ENCODE measurements at places on chromosomes 3 and 15.
A peak's percentile ranks its signal among the peaks of the same experiment; 100 is the strongest.

DNA sequence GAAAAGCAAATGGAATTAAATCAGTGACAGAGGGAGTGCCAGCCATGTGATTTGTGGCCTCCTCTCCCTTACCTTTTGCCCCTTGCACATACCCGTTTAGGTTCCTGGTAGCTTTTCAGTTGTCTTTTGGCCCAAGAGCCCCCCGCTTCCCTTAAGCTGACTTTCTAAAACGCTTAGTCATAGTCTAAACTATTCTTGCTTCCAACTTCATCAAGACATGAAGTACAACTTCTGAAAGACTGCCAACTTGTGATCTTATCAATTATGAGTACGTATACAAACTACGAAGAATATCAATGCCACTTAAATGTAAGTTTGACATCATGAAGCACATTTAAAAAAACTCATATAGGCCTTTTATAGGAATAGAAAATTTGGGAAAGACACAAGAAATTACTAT is 61.9 kb downstream of the EIF3J start:
- DNase-seq = no peak

DNA sequence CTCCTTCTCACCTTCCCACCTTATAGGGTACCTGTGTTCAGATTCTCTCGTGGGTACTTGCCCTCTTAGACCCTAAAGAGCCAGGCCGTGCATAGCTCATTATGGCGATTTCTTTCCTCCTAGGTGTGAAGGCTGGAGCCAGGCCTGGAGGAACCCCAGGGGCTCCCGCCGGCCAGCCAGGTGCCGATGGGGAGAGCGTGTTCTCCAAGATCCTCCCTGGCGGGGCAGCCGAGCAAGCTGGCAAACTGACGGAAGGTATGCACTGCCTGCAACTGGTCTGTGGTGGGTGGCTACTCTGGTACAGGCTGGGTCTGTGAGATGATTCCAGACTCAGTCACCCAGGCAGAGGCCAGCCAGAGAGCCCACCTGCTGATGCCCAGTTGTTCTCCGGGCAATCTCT is 9.9 kb upstream of the APEH start:
- no peak for DNase-seq

DNA sequence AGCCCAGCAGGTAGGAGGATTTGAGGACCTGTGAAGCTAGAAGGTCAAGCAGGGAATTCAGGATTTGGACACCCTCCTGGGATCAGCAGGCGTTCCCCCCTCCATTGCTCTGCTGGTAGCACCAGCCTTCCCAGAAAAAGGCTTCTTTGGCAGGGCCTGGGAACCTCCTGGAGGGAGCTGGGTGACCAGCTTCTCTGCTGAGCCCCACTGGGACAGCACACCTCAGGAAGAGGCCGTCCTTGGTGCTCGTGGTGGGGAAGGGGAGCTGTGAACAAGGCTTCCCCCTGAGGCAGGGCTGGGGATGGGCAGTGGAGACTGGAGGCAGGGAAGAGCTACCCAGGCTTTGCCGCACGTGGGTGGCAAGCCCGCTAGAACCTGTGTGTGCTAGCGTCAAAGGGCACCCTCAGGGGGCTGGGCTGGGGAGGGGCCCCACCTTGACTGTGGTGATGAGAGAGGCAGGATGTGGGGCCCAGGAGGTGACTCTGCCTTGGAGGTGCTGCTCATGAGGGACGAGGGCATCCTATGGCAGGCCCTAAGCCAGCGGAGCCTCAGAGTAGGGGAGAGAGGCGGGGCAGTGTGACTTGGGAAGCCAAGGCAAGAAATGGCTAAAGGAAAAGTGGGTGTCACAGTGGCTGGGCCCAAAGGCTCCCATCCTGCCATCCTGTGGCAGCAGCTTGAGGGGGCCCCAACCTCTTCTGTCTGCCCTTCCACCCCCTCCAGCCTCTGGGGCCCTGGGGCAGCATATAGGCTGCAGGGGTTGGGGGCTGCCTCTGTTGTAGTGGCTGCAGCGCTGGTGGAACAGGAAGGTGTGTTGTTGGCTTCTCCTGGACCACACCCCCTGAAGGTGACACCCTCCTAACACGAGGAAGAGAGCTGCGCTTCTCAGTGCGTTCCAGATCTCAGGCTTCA is 20.7 kb downstream of the KLF13 start:
- no peak for DNase-seq

DNA sequence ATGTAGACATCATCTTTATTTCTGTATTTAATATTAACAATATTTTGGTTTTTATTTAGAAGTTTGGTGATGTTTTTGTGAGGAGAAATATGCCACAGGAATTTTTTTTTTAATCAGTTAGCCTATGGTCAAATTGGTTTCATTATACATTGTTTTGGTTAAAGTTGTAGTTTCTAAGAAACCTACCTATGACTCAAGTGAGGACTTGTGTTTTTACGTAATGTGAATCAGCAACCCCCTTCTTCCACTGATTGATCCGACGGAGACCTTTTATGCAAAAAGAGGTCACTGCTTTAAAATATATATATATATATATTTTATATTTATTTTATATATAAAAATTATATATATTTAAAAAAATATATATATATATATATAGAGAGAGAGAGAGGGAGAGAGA is 698.1 kb downstream of the FHIT start:
- DNase-seq = no peak

- DNase-seq = no peak
Observed at GRCh38 chr3:134709561-134710312, 58.9 kb upstream of the KY start.

DNA sequence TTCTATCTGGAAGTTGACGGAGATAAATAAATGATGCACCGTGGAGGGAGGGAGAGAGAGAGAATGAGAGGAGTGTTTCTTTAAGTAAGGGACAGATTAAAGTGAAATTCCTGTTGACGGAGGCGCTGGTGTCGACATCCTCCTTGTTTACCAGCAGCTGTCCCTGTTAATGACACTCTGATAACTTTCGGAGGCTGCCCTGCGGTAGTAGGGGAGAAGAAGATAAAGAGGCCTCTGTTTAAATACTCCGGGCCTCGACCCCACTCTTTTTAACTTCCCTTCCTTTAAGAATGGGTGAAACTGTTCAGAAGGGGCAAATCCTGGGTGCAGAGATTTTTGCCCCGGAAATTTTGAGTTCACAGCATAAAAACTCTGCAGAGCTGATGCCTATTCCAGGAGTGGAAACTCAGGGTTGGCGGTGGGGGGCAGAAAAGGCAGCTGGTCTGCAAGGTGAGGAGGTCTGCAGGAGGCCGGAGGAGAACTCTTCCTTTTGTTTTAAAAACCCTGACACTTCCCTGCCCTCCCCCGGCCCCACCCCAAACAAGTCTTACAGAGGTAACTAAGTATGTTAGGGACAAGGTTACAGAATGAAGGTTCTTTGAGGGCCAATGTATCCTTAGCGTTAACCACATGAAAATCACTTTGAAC is 276.6 kb upstream of the NR2F2 start:
- no peak for DNase-seq

- DNase-seq = no peak
Observed at GRCh38 chr3:13828501-13829265, 51.2 kb downstream of the WNT7A start.

DNA sequence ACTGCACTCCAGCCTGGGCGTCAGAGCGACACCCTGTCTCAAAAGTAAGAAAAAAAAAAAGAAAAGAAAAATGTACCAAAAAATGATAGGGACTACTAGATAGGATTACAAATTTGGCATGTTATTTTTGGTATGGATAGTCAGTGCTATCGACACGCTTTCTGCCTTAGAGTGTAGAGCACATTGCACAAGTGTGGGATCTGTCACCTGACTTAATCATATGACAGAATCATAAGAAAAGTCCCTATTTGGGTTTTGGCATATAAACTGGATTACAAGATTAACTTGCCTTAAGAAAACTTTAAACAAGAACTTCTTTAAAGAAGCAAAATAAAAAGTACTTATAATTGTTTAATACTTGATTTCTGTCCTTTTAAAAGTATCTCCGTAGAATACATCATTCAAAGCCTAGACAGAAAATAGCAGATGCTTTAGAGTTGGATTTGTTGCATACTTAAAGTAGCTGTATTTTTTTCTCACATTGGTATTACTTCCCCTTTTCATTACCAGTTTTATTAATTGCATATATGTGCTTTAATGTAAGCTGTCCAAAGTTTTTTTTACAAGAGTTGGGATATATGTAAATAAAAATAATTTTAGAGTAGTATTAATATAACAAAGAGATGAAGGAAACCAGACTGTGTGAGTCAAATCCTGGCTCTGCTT is 7.8 kb downstream of the ATP6V1A start:
- DNase-seq = peak; percentile 65

- no peak for DNase-seq
Observed at GRCh38 chr3:140585828-140586227, 92.0 kb upstream of the TRIM42 start.

DNA sequence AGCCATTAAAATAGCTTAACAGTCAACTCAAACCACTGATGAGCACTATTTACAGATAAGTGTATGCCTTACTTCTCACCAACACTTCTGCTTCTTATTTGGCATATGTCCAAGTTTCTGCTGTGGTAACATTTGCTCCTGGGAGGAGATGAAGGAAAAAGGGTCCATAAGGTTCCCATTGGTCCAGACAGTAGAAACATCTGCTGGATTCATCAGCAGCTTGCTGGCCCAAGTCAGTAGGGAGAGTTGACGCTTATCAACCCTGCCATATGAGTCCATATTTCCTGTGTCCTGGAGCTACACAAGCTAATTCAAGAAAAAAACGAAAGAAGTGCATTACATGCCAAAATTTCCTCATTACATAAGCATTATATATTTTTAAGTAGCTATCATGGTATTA is 824.5 kb downstream of the CADM2 start:
- DNase-seq = no peak

- no peak for DNase-seq
Observed at GRCh38 chr3:145557405-145557804, 603.6 kb downstream of the PLOD2 start.

DNA sequence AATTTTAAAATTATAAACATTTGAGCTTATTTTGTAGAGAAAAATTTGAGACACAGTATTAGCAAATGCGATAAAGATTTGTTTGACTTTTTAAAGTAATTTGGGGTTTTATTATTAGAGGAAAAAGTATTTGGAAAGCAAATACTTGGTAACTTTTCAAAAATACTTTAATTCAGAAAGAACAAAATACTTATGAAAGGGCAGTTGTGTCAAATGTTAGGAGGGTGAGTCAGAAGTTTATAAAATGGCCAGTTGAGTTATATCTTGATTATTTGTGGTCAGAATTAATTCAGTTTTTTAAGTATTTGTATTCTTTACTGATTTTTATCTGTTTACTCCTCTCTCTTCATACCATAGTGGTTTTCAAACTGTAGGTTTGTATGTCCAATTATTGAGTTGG is 12.1 kb downstream of the LACTB start:
- no peak for DNase-seq

GRCh38 chr15:41689834-41690233 is 29.6 kb downstream of the MGA start:
- peak; percentile 82 for DNase-seq

DNA sequence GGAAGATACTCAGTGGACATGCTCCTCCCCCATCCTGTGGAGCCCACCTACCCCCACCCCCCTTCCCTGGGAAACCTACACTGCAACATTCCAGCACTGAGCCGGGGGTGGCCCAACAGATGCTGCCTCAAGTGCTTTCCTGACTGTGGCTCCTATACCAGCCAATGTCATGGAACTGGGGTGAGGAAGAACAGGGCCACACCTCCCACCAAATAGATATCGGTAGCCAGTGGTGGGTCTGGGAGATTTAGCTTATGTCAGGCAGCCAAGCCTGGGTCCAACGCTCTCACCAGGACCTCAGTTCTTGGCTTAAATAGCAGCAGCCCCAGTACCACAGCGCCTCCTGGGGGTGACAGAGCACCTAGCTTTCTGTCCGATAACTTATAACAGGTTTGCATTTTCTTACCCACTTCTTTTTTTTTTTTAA is 30.3 kb downstream of the CDC25A start:
- DNase-seq = peak; percentile 10

DNA sequence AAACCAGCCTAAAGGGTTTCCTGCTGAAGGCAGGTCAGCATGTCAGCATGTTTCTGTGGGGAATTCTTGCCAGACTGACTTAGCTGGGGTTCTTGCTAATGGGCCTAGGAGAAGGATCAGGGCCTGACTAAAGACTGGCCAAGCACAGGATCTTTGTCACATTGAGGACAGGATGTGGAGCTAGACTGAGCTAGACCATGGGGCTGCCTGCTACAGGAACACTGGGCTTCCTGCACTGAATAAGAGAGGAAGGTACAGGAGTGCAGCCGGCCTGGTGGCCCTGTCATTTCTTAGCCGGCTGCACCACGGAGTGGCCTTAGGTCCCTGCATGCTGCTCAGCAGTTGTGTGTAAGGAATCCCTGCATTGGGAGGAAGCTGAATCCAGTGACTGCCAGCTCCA is 68.2 kb downstream of the GABRG3 start:
- DNase-seq = no peak

DNA sequence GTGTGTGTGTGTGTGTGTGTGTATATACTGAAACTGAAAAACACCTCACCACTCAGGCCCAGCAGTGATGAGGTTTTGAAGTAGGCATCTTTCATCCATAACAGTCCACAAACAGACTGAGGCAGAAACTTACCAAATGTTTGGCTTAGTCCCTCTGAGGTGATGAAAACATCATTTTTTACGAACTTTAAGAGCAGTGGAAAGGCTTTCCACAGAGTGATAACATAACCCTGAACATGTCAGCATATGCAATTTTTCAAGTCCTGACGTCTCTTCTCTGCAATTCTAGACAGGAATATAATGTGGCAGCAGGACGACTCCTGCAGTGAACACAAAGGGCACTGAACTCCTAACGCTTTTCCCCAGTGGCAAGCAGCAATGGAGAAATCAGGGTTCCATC is 247.0 kb upstream of the THBS1 start:
- DNase-seq = no peak

- no peak for DNase-seq
Observed at GRCh38 chr3:162034368-162034767, 537.8 kb downstream of the OTOL1 start.

DNA sequence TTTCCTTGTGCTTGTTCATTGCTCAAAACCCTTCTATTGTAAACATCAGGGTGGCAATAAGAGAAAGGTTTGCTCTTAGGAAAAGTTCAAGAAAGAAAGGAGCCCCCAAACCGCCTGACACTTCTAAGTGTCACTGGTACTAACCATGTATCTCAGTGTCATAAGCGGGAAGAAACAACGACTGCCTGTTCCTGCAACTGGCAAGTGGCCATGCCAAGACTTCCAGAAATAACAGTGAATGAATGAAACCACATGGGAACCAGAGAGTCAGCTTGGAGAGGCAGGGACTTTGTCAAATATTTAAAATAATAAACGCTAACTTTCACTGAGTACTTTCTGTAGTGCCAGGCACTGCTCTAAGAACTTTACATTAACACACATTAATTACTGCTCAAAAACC is 1.1 kb downstream of the PLSCR2 start:
- no peak for DNase-seq

All from CD14-positive monocyte (primary cell).